ENCODE measurements at places on chromosomes 6 and 20. TPM values are rescaled to one million over a fixed set of nuclear protein-coding genes. Genes with fewer than 3 reads are reported as not detected.

OR2H1 gene
- not detected for total RNA-seq

GPR6 gene
- total RNA-seq = not detected

MYH7B gene
- not detected for total RNA-seq

TXLNB gene
- under 0.01 TPM for total RNA-seq

ITPR3 gene
- 6.9 TPM for total RNA-seq

RTN4IP1 gene
- 5.9 TPM for total RNA-seq

HTR1E gene
- total RNA-seq = not detected

IPCEF1 gene
- total RNA-seq = not detected

TRIM15 gene
- not detected for total RNA-seq

BTN1A1 gene
- not detected for total RNA-seq

CNBD2 gene
- total RNA-seq = 3.4 TPM

CBLN4 gene
- total RNA-seq = not detected

NELFE gene
- total RNA-seq = 127 TPM

FERMT1 gene
- total RNA-seq = 13.2 TPM

DNAH8 gene
- not detected for total RNA-seq

SPATS1 gene
- total RNA-seq = not detected

KIFC1 gene
- total RNA-seq = 31.4 TPM

SCUBE3 gene
- total RNA-seq = 0.16 TPM

GRM1 gene
- 0.08 TPM for total RNA-seq

CLVS2 gene
- total RNA-seq = not detected

MCHR2 gene
- not detected for total RNA-seq
